ENCODE measurements at places on chromosomes 3 and 15.

- DNase-seq, result no peak
These were observed 71.2 kb downstream of the ARPP21 start for GRCh38 chr3:35710554-35710953.

- DNase-seq, result no peak
These were observed 74.2 kb upstream of the IL12A start for GRCh38 chr3:159914426-159914825.

DNA sequence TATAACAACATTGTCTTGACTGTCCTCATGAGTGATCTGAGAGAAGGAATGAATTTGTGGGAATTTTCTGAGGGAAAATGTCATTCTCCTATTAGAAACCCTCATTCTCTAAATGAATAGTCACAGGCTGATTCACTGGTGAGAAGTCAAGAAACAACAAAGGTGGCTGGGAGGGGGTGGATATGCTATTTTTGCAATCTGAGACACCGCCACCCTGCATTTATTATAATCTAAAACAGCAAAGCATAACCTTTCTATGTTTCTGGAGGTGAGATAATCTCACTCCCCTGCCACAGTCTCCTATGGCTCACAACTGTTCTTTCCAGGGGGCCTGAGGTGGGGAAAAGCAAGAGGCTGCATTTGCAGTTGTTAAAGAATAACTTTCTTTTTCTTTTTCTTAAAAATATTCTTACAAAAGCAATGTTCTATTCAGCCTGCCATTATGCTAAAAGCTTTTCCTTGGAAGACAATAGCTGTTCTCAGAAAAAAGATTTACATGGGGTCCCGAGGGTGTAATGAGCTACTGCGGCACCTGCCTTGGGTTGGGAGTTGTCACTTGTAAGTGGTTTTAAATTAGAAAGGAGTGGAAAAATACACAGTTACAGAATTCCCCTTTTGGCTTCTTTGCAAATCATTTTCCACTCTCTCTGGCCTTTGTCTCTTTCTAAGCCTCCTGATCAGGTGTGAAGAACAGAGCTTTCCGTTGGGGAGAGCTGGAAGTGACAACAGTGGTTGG is 220.9 kb downstream of the AGBL1 start:
- no peak for DNase-seq

DNA sequence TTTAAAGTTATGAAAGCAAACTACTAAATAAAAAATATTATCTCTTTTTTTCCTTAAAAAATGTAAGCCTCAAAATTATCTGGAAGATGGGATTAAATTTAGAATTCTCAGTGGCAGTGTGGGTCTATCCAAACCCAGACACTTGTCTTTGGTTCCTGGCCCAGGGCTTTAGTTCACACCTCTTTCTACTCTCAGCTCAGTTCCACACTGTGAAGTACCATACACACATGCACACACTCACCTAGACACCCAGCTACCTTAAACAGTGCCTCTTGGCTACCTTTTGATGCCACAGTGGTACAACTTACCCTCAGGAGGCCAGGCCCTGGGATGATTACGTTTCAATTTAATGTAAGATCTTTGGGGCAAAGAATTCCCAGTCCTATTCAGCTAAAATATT is 51.0 kb upstream of the TSC22D2 start:
- no peak for DNase-seq

DNA sequence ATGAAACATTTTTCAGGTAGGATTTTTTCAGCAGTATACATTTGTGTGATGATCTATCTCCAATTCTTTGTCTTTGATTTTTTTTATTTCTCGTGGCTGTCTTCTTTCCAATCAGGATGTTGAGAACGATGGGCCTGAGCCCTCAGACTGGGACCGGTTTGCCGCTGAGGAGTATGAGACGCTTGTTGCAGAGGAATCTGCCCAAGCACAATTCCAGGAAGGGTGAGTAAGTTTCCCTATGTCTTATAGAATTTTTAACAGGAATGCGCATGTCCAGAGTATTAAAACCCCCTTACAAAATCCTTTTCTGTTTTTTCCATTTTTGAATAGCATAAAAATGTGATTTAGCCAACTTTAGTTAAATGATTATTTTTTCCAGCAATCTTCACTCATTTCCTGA is 90.0 kb downstream of the MSL2 start:
- DNase-seq, result no peak

GRCh38 chr3:154148541-154148940 is 27.4 kb downstream of the ARHGEF26 start:
- no peak for DNase-seq

- no peak for DNase-seq
These were observed 4.9 kb downstream of the PRRT3 start for GRCh38 chr3:9947025-9947995.

DNA sequence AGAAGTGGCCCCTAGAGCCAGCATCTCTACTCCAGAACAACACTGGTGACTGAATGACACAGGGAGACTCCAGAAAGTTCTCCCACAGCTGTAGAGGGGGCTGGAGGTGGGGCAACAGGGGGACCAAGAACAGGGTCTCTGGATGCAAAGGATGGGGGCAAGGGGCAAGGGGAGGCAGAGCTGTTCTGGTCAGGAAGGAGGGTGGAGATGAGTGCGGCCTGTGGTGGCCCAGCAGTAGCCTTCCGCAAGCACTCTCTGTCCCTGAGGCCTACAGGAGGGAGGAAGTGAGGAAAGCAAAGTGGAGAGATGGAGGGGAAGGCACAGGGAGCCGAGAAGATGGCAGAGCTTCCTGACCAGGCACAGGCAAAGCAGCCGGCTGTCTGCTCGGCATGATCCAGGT is 56.5 kb downstream of the HOMER2 start:
- no peak for DNase-seq

Data from T-helper 2 cell treated with Interferon-gamma antibody and Interleukin-4, amounts not matched to agents 5 μg/mL and 100 μg/mL, for 36 hours (primary cell).